ENCODE measurements at places on chromosomes 2 and 18. TPM values are rescaled to one million over a fixed set of nuclear protein-coding genes. Genes with fewer than 3 reads are reported as not detected.

DNA sequence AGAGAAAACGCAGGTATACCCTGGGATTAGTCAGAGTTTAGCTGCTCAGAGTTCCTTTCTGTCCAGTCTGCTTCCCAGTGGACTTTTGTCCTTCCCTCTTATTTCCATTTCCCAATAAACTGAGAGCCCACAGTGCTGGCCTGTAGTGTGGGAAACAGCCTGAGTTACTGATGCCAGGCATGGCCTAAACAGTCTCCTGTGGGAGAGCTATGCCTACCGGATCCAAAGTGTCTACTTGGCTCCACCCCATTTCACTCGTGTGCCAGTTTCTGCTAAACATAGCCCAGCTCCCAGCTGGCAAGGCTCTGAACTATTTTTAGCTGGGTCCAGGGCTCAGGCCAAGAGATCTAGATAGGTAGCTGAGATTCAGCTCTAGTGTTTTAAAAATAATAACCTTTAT lies 15.6 kb upstream of the PPP1CB start:
- DNase-seq, result no peak

The FNDC4 gene
- polyA plus RNA-seq, result 6.8 TPM

DNA sequence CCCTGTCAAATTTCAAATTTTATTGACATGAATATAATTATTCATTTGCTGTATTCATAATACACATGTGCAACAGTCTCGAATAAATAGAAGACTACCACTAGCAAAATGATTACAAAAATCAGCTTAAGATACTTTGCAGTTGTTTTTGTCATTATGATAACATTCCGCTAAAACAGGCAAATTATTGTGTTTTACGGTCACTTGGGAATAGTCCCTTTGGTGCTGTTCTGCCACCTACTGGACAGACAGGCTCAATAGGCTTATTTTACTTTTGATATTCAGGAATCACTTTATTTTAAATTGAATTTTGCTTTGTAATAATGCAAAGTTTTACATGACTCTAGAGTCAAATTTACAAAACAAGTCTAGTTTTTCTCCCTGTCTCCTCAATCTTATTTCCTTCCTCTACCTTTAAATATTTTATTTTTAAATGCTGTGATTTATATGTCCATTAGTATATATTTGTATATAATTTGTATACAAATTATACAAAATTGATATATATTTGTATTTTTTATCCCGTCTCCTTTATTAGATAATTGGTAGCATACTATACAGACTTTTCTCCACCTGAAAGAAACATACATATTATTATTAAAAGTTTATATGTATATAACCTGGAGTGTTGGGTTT lies 456.3 kb downstream of the DLGAP1 start:
- DNase-seq, result peak; percentile 45

DNA sequence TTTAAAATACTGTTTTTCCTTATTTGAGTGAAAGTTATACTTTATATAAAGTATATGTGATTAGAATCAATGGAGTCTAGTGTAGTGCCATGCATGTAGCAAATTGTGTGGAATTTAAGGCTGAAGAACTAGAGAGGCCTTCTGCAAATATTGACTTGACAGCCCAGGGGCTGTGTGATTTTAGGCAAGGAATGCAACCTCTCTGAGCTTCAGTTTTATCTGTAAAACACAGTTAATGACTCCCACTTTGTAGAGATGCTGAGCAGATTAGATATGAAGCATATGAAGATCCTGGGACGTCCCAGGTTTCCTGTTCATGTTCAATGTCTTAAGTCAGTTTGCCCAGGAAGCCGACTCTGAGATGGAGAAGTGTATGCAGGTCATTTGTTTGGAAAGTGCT lies 83.4 kb upstream of the LTBP1 start:
- DNase-seq, result no peak

DNA sequence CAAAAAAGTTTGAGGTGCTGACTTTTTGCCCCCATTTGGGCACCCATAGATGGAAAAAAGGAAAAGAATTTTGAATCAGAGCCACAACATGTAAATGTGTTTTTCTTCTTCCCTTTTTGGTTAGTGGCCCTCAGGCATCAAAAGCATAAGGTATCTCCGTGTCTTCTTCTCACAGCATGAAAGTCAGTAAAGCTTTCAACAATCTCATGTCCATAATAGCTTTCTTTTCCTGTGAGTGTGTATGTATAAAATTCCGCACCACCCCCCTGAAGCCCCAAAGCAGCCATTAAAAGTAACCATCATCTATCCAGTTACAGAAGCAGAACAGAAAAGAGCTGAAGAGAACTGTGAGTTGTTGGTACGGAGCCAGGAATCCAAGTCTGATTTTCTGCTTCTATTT lies 1539.7 kb upstream of the ACVR2A start:
- DNase-seq, result no peak

GRCh38 chr18:57927511-57927910 lies 116.5 kb upstream of the NEDD4L start:
- no peak for DNase-seq

GRCh38 chr2:62745891-62746481 lies 40.5 kb downstream of the EHBP1 start:
- no peak for DNase-seq

DNA sequence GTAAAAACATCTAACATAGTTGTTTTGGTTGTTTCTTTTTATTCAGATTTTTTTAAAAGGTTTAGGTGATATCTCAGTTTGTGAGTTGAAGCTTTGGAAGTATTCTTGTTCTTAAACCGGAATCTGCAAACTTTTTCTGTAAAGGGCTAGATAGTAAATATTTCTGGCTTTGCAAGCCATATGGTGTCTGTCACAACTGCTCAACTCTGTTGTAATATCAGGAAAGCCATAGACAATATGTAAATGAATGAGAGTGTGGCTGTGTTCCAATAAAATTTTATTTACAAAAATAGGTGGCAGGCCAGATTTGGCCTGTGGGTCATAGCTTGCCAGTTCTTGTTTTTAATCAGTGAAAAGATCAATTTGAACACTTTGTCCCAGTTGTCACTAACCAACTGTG lies 134.1 kb downstream of the CNTNAP5 start:
- no peak for DNase-seq

DNA sequence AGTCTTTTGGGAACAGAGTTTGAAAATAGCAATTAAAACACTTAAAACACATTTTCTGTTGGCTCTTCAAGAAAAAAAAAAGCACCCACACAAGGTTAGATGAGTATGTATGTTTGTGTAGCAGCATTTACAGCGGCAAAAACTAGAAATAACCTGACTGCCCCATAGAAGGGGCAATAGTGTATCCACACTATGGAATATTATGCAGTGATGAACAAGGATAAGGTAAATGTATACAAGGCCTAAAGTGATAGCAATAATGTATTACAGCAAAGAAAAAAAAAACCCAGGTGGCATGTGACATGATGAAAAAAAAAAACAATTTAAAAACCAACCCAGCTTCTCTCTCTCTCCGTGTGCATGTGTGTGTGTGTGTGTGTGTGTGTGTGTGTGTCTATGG lies 34.8 kb downstream of the POLR1A start:
- DNase-seq, result no peak

- DNase-seq, result no peak
These were observed 3.3 kb upstream of the ZNF532 start for GRCh38 chr18:58861353-58861752.

- no peak for DNase-seq
These were observed 116.9 kb downstream of the EPHA4 start for GRCh38 chr2:221455214-221455613.

DNA sequence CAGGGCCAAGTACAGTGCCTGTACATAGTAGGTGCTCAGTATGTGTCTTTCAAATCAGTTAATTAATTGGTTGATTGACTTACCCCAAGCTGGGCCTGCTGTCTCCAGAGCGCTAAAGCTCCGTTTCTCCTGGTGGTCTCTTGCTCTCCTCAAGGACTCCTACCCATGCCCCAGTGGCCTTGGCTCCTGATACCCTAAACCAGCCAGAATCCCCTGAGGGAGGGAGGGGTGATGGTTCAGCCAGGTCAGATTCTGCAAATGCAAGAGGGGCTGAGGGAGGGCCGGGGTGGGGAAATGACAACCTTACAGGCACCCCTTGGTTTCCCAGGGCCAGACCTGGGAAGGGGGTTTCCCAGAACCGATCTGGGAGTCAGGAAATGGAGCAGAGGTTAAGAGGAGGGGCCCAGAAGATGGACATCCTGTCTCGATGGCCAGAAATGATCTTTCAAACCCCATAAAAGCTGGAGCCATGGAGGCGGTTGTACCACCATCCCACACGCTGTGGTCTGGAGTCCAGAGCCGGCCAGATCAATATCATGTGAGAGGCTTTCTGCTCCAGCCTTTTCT lies 209.1 kb downstream of the TNS1 start:
- DNase-seq, result no peak

- no peak for DNase-seq
These were observed 12.2 kb upstream of the CD28 start for GRCh38 chr2:203694191-203694590.

The EFHD1 gene
- 55.4 TPM for polyA plus RNA-seq

DNA sequence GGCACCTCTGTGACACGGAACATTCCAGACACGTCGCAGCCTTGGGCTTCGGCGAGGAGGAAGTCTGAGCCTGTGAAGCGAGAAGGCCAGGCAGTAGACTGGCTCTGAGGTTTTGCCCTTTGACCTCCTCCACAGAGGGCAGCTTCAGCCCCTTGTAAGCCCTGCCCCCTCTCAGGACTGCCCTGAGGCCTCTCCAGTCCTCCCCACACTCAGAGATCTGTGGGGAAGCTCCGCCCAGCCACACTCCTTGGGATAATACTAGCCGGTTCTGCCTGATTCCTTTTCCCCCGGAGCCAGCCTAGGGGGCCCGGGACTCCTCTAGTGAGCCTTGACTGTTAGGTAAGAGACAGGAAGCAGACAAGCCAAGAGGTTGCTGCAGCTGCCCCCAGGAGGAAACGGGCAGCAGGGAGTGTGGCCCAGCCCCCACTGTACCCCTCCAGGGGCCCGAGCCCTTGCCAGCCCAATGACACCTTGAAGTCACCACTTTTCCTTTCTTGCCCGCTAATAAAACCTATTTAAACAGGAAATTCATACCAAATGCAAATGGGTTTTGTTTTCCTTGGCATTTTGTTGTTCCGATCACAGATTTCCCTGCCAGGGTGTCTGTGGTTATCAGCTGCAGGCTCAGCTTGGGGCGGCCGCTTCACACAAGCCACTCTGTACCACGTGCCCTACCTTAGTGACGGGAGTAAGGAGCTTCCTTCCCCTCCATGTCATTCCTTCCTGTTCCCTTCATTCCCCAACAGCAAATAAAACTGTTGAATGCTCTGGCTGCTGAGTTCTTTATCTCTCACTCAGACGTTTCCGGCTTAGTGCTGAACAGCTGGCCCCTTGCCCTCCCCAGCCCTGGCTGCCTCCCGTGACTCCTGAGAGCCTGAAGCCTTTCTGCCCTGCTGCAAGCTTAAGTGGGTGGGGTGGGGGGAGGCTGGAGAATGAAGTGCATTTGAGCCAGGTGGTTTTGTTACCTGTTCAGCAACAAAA lies 124.7 kb downstream of the CABLES1 start:
- DNase-seq, result peak; percentile 68

GRCh38 chr2:30239308-30239985 lies 8.1 kb downstream of the LBH start:
- DNase-seq, result peak; percentile 62

DNA sequence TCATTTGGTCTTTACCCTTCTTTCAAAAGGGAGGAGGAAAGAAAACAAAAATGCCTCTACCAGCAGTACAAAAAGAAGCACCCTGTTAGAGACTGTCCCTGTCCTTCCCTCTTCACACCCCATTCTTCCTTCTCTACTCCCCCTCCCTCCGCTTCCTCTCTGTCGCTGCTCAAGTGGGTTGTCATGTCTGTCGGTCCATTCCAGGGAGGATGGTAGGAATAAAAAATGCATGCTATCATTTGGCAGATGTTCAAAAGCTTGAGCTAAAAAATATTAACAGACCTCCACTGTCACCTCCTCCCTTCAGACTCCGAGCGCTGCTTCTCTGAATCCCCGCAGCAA lies 482.0 kb downstream of the BCL11A start:
- no peak for DNase-seq

The SLC9A4 gene
- 7.0 TPM for polyA plus RNA-seq

The SAG gene
- 0.13 TPM for polyA plus RNA-seq

DNA sequence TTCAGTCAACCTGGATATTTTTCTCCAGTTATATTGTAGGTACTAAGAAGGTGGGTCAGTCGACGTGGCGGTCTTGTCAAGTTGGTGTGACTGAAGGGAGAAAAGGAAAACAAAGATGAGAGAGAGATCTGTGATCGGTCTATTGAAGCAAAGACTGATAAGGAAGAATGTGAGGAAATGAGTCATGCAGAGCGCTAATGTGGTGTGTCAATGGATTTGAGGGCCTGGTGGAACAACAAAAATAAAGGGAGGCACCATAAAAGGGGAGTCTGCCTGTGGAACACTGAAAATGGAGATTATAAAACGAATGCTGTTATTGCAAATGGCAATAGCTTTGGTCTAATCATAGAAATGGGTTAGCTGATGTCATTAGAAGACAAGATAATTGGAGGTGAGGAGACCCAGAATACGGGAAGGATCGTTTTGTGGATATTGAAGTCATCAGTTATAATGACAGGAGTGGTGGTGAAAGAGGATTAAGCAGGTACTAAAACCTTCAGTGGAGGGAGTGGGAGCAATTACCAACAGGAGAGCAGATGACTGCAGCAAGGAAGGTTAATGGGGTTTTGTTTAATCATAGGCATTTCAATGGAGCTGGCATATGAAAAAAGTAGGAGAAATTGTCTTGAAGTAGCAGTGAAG lies 599.1 kb upstream of the FSHR start:
- no peak for DNase-seq

GRCh38 chr2:47782381-47782670 lies 619 bp upstream of the MSH6 start:
- peak; percentile 24 for DNase-seq

DNA sequence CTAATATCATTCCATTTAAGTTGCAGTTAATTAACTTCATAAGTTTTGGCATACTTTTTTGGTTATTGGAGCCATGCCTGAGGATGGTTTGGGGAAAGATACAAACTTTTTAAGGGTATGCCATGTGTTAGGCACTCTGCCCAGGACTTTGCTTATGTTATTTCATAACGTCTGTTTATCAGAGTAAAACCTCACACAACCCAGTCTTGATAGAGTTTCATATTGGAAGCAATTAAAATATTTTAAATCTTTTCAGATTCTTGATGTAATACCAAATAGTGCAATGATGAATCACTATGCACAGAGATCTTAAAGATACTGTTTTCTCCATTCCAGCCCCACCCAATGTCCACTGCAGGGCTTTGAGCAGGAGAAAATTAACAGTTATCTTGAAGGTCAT lies 529.1 kb upstream of the HNMT start:
- no peak for DNase-seq

The COBLL1 gene
- 142 TPM for polyA plus RNA-seq

DNA sequence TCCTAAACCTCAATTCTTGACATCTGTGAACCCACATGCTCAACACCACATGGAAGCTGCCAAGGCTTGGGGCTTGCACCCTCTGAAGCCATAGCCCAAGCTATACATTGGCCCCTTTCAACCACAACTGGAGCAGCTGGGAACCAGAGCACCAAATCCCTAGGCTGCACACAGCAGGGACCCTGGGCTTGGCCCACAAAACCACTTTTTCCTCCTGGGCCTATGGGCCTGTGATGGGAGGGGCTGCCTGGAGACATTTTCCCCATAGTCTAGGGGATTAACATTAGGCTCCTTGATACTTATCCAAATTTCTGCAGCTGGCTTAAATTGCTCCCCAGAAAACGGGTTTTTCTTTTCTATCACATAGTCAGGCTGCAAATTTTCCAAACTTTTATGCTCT lies 40.3 kb downstream of the EXOC6B start:
- no peak for DNase-seq

The E2F6 gene
- 24.4 TPM for polyA plus RNA-seq

The PROKR1 gene
- polyA plus RNA-seq, result 0.40 TPM

Measured in left kidney (tissue), 8 donors.